WTC11 (cell line): ENCODE measurements at places on chromosomes 1 and 21.
A peak's percentile ranks its signal among the peaks of the same experiment; 100 is the strongest.

GRCh38 chr1:50521703-50522102 is 98.5 kb upstream of the DMRTA2 start:
- no peak for DNase-seq

- DNase-seq = no peak
Observed at GRCh38 chr1:220776254-220776653, 10.5 kb upstream of the MTARC1 start.

DNA sequence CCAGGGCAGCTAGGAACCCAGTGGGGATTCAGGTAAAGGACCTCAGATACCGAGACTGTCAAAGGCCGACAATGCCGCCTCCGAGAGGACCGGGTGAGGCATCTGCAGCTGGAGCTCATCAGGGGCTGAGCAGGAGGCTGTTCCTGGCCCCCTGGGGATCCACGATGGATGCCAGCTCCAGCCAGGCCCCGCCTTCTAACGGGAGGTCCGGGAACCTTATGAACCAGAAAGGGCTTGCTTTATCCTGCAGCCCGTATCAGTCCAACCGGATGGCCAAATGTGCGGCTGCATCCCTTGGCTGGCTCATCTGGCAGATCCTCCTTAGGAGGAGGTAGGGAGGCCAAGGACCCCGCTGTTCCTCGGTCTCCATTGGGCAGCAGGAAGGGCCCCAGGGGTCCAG is 32.0 kb downstream of the SLC45A1 start:
- no peak for DNase-seq

GRCh38 chr1:228416217-228416933 is at the start of gene TRIM17:
TRIM17 (minus strand) TSS chr1:228416861; CDS start chr1:228415072, 1,789 bp downstream.
- DNase-seq = peak; percentile 84

GRCh38 chr1:99877568-99877967 is 27.4 kb downstream of the AGL start:
- DNase-seq = no peak

DNA sequence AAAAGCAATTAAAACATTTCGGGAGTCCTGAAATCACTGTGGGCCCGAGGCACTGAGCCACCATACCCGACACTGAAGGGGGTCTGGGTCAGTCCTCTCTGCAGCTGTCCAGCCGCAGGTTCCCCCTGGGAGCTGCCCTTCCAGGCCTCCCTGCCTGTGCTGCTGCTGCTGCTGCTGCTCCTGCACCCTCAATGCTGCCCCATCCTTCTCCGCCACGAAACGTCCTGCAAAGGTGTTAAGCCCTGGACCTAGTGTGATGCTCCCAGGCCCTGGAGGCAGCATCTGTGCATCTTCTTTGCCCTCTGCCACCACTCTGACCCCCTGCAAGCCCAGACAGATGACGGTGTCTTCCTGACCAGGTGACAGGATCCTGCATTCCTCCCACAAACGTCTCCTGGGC is 513.3 kb downstream of the NPHP4 start:
- no peak for DNase-seq

DNA sequence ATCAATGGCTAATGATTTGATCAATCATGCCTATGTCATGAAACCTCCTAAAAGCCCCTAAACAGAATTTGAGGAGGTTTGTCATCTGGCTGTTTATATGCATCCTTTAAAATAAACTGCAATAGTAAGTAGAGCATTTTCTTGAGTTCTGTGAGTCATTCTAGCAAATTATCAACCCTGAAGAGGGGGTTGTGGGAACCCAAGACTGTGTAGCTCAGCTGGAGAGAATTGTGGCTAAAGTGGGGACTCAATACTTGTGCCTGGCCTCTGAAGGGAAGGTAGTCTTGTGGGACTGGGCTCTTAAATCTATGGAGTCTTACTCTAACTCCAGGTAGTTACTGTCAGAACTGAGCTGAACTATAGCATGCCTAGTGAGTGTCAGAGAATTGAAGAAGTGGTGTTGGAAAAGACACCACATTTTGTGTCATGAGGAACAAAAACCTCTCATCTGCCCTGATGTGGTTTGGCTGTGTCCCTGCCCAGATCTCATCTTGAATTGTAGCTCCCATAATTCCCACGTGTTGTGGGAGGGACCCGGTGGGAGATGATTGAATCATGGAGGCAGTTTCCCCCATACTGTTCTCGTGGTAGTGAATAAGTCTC is 402.4 kb downstream of the USH2A start:
- DNase-seq = no peak

- DNase-seq = no peak
Observed at GRCh38 chr1:236750928-236751327, 44.2 kb upstream of the MTR start.

DNA sequence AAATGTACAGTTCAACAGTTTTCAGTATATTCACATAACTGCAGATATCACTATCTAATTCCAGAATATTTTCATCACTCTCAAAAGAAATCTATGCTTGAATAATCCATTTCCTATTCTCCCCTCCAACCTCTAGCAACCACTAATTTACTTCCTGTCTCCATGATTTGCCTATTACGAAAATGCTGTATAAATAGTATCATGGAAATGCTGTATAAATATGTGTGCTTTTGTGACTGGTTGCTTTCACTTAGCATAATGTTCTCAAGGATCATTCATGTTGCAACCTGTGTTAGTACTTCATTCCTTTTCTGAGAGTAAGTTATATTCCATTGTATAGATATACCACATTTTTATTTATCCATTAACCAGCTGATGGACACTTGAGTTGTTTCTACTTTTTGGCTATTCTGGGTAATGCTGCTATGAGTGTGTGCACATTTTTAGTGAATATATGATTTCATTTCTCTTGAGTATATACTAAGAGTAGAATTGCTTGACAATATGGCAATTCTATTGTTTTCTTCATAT is 115.6 kb downstream of the TNFSF18 start:
- DNase-seq = no peak

- DNase-seq = no peak
Observed at GRCh38 chr1:162710345-162710744, 78.1 kb downstream of the DDR2 start.

- DNase-seq = no peak
Observed at GRCh38 chr1:1039145-1039910, 19.4 kb downstream of the AGRN start.

DNA sequence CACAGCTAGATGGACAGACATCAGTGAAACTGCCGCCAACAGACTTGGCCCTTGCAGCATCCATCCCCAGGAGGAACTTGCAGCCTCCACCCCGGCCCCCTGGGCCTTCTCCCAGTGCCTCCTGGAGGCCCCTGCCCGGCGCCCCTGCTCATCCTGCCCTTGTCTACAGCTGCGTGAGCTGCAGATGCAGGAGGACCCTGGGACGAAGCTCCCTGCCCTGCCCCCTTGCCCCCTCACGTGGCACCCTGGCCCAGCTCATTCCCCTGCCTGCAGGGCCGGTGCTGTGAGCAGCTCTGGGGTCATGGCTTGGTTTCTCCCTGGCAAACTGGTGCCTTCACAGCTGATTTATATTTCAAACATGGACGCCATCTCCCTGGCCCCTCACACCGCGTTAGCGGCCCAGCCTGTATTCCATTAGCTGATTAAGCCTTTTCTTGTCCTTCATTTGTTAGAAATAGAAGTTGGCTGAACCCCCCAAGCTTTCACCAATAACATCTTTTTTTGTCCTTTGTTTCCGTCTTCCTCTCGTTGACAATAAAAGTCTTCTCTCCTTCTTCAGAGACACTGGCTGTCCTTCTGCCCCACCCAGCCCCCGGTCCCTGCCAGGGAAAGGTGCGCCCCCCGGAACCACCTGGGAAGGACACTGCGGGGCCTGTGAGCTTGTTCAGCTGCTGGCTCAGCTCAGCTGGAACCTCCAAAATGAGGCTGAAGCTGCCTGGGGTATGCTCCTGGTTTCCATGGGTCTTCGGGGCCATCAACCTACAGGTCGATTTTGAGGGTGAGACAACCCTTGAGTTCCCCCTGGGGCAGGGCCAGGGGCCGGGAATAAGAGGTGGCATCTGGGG is 34.0 kb upstream of the SLC19A1 start:
- DNase-seq = peak; percentile 6

GRCh38 chr1:7235871-7236517 is 450.7 kb downstream of the CAMTA1 start:
- no peak for DNase-seq

DNA sequence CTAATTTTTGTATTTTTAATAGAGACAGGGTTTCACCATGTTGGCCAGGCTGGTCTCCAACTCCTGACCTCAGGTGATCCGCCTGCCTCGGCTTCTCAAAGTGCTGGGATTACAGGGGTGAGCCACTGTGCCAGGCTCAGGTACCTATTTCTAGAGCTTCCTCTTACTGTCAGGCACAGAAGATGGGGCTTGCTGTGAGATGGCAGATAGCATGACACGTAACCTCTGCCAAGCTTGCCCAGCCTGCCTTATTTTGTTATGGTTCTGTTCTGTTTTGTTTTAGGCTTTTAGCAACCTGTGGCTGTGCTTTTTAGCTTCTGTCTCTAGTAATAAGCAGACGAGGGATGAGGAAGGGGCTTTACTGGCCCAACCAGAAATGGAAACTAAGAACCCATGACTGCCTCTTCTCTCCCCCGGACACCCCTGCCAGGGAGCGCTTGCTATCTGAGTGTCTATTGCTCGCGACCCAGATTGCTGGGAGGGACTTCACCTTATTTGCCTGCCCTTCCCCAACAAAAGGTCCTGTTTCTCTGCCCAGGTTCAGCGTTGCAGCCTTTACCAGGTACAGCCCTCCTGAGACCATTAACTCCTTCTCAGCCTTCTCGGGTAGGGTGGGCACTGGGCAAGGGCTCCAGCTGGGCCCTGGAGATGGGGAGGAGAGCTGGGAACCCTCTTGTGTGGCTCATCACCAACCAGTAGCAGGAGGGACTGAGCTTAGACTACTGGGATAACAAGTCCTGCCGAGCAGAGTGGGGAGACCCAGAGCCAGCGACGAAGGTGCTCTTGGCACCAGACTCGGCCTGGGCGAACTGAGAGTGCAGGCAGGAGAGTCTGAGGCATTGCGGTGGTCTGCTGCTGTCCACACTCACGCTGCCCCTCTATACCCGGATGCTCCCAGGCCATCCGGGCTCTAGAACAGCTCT is 13.5 kb upstream of the LGR6 start:
- DNase-seq = no peak

DNA sequence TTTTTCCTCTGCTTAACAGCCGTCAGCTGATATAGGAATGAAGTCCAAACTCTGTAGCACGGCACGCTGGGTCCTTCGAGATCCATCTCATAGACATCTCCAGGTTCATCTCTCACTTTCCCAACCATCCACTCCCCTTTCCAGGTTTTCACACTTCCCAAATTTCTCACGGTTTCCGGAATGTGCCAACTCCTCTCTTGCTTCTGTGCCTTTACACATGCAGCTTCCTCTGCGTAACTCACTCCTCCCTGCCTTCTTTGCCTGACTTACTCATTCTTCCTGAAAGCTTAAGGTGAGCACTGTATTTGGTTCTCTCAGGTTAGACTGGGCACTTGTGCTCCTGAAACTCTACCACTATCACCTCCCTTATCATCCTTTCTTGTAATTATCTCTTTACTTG is 168.4 kb downstream of the PCNX2 start:
- no peak for DNase-seq

GRCh38 chr1:147091801-147092200 is 80.5 kb downstream of the PRKAB2 start:
- DNase-seq = no peak

GRCh38 chr1:192224396-192224795 is 66.1 kb downstream of the RGS18 start:
- no peak for DNase-seq

DNA sequence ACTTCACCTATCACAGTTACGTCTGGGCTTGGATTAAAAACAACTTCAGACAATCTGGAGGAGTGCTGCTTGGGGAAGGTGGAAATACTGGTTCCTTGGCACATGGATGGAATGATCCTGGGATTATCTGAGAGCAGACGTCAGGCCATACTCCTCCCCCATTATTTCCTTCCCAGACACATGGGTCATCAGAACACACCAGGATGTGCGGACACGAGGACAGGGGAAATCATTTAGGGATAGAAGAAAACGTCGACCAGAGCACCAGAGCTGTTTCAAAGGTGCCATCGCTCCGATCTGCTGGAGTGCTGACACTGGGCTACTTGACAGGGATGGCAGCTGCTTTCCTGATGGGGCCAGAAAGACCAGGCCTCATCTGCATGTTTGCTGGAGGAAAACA is 31.8 kb upstream of the ANGPTL7 start:
- DNase-seq = no peak

GRCh38 chr1:196466654-196467053 is 141.6 kb downstream of the KCNT2 start:
- no peak for DNase-seq

DNA sequence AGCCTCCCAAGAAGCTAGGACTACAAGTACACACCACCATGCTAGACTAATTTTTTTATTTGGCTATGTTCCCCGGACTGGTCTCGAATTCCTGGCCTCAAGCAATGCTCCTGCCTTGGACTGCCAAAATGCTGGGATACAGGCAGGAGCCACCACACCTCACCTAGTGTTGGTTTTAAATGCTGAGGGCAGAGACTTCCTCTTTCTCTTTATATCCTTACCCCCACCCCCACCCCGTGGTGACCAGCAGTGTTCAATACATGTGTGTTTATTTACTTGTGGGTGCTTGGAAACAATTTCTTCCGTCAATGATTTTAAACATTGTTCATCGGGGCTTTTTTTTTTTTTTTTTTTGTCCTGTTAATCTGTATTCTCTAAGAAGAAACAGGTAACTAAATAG is 158.9 kb downstream of the ZBTB18 start:
- no peak for DNase-seq

DNA sequence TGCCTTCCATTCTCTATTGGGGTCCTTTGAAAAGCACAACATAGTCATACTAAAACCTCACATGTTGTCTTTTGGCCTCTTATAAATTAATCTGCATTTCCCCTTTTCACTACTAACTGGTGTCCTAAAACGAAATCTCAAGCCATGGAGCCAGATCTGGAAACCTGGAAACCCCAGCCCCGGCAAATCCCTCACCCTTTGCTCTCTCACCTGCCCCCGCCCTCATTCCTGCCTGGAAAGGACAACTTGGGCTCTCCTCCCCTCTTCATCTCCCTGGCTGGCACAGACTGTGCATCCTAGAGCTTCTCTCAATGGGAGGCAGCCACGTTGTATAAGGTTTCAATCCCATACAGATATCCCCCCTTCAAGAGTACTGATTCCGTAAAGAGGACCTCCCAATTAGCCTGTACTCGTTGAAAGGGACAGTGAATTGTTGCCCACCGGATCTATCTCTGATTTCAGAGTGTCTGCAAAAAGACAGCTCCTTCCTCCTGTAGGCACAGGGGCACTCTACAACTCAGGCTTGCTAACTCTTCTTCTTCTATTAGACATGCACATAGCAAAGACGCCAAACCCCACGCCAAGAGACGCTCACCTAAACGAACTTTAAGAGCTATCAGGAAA is 1.4 kb downstream of the DUSP10 start:
- DNase-seq = no peak

DNA sequence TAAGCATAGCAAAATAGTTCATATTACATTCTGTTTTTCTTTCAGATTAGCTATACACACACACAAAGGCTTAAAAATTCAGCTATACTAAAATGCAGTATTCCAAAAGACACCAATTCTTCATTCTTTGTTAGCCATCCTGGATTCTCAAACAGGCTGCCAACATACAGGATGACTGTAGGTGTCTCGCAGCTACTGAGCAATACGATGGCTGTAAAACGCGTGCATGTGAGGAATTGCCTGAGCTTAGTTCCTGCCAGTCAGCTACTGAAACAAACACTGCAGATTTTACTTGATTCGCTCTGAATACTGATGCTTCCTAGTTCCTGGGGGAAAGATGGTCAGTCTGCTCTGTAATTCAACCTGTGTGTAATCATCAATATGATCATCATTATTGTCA is 24.7 kb upstream of the HMGN1 start:
- DNase-seq = no peak
